T-helper 17 cell (primary cell): ENCODE measurements at places on chromosomes 7 and 10. TPM values are rescaled to one million over a fixed set of nuclear protein-coding genes. Genes with fewer than 3 reads are reported as not detected.

The MET gene
- total RNA-seq = 0.18 TPM

The CLDN3 gene
- not detected for total RNA-seq

The MSMB gene
- total RNA-seq = not detected

The CDK1 gene
- total RNA-seq = 1.4 TPM

The CLDN4 gene
- 0.23 TPM for total RNA-seq

The GJC3 gene
- 0.25 TPM for total RNA-seq

The MRLN gene
- 0.35 TPM for total RNA-seq

The PON2 gene
- 8.2 TPM for total RNA-seq

The NOS3 gene
- total RNA-seq = 9.4 TPM

The TRIM24 gene
- total RNA-seq = 16.6 TPM

The CROT gene
- total RNA-seq = 9.3 TPM

The CD36 gene
- total RNA-seq = 6.8 TPM

The GRB10 gene
- total RNA-seq = 3.8 TPM

The ZP3 gene
- 9.9 TPM for total RNA-seq

The PVRIG gene
- 30.5 TPM for total RNA-seq

The ADO gene
- 10.0 TPM for total RNA-seq

The ZNF239 gene
- total RNA-seq = 0.96 TPM
